H54 (cell line): ENCODE measurements at places on chromosomes 4 and X.
A peak's percentile ranks its signal among the peaks of the same experiment; 100 is the strongest.

DNA sequence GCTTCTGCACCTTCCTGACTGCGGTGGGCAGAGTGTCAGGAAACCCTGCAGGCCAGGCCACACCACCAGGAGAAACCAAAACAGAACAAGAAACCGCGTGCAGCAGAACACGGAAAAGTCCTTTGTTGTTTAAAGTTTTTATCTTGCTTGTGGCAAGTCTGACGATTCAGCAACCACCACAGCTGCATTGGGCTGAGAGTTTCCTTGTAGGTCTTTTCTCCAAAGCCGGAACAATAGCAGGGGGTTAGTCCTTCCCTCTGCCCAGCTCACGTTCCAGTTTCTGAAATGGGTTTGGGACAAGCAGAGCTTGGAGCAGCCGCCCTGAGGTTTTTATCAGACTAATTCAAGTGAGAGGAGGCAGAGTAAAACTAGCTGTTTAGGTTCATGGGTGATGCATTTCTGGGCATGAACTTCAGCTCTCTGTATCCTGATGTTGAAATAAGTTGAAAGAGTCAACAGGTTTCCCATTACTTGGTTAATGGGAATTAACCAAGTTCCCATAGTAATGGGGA, 216.9 kb downstream of the PTTG2 start:
- DNase-seq, result no peak

GRCh38 chrX:155027509-155028066, 944 bp downstream of the FUNDC2 start:
- no peak for DNase-seq

DNA sequence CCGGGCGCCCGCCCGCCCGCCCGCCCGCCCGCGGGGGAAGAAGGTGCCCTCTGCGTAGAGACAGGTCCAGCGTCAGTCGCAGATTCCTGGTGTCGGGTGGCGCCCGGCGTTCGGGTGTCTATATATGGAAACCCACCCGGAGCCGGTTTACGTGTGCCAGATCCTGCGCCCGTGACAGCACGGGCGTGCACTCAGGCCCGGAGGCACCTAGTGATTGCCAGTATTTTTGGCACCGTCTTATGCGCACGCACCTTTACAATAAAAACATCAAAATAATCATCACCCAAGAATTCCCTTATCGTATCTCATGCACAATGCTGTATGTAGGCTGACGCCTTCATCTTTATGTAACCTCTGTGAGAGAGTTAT, 519 bp downstream of the SLC25A4 start:
- peak; percentile 19 for DNase-seq

GRCh38 chr4:133156096-133156495, 7.0 kb downstream of the PCDH10 start:
- DNase-seq, result no peak

DNA sequence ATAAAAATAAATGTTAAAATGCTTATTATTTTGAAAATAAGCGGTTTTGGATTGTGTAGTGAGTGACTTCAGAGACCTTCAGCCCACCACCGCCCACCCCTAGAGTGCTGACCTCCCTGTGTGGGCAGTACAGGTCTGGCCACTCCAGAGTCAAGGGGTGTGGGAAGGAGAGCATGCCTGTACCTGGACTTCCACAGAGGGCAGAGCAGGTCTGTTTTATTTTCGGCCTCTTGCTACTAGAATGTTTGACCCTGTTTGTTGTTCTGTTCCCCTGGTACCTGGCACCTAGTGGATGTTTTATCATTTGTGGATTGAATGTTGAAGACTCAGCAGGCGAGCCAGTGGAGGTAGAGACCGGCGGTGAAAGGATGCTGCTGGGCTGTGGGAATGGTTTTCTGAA, 14.3 kb downstream of the PIGG start:
- no peak for DNase-seq

DNA sequence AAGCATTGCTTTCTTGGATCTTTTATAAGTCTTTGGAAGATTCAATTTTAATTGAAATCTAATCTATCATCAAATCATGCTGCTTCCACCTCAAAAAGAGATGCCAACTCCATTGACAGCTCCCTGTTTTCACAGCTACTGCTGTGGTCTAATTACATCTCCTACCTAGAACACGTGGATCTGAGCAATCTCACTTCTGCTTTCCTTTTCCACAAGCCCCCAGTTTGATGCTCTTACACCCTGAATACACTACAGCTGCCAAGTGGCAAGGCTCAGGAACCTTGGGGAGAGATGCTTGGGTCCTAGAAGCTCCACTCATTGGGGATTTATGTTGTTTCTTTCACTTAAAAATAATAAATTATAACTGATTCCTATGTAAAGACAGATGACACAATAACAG, 172.0 kb downstream of the CFAP299 start:
- DNase-seq, result no peak

GRCh38 chr4:151725087-151725486, 35.7 kb downstream of the GATB start:
- DNase-seq, result no peak

DNA sequence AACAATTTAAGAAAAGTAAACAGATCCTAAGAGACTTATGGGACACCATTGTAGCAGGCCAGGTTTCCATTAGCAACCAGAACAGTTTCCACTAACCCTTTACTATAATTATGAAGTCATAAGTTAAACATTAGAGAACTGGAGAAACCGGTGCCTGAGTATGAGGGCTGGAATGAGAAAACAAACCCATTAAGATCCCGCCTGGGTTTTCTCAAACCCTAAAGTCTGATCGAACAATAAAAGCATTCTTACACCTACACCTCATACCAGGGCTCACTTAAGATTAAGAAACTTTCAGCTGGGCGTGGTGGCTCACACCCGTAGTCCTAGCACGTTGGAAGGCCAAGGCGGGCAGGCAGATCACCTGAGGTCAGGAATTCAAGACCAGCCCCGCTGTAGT, 13.7 kb upstream of the DHX15 start:
- no peak for DNase-seq

- DNase-seq, result no peak
Observed at GRCh38 chr4:75547647-75548387, 8.0 kb upstream of the ODAPH start.

GRCh38 chr4:169583563-169583962, 28.8 kb downstream of the NEK1 start:
- DNase-seq, result no peak

GRCh38 chr4:13329963-13330362, 154.2 kb downstream of the RAB28 start:
- no peak for DNase-seq

DNA sequence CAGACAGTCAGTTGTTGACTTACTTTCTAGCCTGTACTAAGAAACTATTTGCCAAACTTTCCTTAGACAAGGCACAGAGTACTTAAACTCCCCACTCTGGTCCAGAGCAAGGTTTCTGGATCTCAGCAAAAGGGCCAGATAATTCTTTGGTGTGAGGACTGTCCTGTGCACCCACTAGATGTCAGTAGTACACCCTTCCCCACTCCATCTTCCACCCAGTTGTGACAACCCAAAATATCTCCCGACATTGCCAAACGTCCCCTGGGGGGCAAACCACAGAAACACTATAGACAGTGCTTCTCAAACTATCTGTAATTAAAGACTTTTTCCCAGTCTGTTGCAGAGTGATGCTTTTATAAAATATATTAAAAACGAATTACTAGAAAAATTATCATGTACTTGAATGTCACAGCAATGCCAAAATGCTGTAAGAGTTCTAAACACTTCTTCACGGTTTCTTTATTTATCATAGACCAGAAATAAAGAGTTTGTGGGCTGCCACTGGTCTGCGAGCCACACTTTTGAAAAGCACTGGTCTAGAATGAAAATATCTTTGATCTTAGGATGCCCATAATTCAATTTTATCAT, 203.5 kb downstream of the PRDM5 start:
- no peak for DNase-seq

DNA sequence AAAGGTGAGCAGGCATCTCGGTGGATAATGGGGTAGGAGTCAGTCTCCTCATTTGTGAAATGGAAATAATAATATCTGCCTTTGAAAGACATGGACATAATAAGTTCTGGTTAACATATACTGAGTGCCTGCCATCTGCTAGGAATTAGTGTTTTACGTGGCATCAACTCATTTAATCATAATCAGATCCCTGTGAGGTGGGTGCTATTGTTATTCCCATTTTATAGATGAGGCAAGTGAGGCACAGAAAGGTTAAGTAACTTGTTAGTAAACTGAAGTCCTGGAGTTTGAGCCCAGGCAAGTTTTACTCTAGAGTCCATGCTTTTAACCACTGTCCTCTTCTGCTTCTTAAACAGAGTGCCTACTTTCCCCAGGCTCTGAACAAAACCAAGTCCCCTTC, 7.5 kb downstream of the CCDC120 start:
- DNase-seq, result no peak

DNA sequence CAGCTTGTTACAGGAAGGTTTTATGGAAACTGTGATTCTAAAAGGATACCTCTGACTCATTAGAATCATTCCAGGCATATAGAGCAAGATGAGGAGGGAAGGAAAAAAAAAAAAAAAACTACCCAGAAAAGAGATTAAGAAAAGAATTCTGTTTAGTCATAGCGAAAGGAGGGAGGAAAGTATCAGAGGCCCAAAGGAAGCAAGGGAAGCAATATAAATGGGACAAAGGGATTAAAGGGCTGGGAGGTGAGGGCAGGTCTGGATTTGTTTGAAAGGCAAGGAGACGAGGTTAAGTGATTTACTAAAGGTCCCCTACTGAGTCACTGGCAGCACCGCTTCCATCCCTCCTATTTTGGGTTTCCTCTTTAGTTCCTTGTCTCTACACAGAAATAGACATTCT, 88.6 kb upstream of the IL1RAPL1 start:
- DNase-seq, result no peak

DNA sequence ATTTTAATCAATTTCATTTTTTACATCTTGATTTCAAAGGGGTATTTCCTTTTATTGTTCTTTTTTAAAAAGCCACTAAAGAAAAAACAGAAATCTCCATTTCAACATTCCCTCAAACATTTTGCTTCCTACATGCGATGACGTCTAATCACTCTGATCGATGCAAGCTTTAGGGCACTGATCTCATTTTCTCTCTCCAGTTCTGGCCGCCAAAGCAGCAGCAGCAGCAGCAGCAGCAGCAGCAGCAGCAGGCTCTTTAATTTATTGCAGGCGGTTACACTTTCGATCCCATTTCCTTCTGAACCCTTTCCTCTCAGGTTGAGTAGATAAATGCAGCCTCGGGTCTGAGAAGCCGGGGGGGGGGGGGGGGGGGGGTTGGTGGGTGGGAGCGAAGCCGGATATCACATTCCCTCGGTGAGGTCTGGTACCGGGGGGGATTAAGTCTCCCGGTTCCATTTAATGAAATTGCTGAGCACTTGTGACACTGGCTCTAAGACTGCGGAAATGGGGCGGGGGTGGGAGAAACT, 3.4 kb upstream of the PCDH7 start:
- DNase-seq, result no peak

GRCh38 chrX:103879339-103879738, 47.3 kb upstream of the RAB9B start:
- DNase-seq, result peak; percentile 10

GRCh38 chr4:24160358-24160757, 270.5 kb upstream of the PPARGC1A start:
- no peak for DNase-seq

- no peak for DNase-seq
Observed at GRCh38 chr4:151692821-151693673, 67.8 kb downstream of the GATB start.

DNA sequence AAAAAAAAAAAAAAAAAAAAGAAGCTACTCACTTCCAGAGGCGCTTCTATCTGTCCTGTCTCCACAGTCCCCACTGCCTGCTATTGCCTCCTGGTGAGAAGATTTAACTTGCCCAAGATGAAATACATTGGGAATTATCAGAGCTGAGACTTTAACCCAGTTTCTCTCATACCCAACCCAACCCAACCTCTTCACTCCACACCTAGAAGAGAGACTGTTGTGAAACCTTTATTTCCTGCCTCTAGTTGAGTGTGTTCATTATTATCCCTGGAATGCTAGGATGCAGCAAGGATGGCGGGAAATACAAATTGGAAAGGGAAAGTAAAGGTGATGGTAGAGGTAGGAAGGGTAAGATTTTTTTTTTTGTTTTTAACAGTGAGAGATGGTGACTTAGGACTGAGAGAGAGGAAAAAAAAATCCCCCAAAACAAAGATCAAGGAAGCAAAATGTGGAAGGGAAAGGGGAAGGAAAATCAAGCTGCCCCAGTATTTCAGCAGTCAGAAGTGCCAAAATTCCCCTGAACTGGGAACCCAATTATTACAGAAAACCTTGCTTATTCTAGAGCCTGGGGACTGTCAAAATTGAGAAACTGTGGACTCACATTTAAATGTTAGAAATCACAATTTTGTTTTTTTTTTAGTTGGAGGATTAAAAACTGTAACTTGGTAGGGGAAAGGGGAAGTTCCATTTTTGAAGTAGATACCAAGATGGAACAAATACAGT, 253.0 kb downstream of the PTTG2 start:
- DNase-seq, result no peak

DNA sequence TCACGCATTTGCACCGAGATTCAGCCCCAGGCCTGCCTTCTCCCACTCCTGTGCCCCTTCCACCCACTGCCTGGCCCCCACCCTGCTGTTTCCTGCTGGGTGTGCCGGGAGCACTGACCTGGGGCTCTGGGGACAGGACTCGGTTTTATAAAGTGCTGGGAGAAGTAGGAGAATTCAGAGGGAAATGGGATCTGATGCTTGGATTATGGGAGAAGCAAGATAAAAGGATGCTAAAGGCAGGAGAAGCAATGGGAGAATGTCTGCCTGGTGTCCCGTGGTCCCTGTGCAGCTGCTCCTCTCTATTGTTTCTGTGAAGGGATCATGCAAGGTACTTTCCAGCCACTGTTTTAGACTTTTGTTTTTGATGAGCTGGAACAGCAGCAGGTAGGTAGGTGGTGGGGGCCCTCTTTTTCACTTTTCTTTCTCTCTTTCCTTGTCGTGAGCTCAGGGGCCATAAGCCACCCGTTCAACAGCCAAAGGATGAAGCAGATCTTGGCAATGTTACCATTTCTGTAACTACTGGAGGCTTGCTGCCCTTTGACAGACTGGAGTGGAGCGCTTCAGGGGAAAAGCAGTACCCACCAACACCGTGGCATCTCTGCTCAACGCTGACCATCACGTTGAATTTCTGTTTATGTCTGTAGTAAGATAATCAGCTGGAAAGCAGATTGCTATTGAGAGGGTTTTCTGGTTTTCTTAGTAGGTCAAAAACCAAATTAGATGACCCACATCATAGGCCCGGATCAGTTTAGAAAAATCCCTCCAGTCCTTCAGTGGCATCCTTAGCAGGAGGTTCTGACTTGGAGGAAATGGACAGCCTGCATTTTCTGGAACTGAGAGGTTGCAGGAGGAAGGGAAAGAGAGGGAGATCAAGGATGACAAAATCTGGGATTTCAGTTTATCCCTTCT, 63.8 kb upstream of the ENPP6 start:
- no peak for DNase-seq

- DNase-seq, result no peak
Observed at GRCh38 chr4:33270403-33270802, 2550.2 kb downstream of the PCDH7 start.
